ENCODE measurements at places on chromosomes 5 and 9.

DNA sequence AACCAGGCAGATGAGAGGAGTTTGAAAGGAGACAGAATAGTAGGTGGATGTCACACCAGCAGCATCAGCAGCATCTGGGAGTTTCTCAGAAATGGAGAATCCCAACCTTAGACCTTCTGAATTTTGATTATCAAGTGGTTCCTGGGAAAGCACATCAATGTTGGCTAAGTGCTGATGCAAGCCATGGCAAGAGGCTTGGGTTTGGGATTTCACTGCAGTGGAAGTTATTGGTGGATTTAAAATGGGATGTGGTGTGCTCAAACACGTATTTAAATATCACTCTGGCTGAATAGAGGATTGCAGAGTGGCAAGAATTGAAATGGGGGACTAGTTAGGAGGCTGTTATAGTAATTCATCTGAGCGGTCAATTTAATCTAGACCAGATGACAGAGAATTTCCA is 387.8 kb upstream of the WWC1 start:
- DNase-seq = no peak
- H3K4me1 ChIP-seq = no peaks in the 10 kb centered on the region
- no peak overlapping the region for H3K27ac ChIP-seq
- H3K27me3 ChIP-seq = no peaks in the 10 kb centered on the region
- H3K4me3 ChIP-seq = no peak overlapping the region

DNA sequence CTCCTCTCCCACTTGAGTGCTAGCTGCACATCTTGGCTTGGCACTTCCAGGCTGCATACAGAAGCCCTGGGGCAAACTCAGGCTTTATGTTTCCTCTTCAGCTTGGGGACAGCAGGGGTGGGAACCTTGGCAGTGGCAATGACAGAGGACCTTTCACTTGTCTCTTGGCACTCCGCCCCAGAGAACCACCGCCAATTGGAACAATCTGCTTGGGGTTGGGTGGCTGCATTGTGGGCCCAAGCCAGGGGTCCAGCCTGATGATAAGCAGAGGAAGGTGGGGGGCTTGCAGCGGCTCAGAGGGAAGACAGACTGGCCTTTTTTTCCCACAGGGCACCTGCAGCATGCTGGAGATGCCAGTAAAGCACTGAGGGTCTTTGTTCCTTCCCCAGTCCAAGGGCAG is 179.0 kb upstream of the NMUR2 start:
- H3K27ac ChIP-seq = no peak overlapping the region
- no peaks in the 10 kb centered on the region for H3K27me3 ChIP-seq
- DNase-seq = no peak
- H3K36me3 ChIP-seq = no peaks in the 10 kb centered on the region
- H3K4me1 ChIP-seq = no peaks in the 10 kb centered on the region
- no peak overlapping the region for H3K4me3 ChIP-seq

DNA sequence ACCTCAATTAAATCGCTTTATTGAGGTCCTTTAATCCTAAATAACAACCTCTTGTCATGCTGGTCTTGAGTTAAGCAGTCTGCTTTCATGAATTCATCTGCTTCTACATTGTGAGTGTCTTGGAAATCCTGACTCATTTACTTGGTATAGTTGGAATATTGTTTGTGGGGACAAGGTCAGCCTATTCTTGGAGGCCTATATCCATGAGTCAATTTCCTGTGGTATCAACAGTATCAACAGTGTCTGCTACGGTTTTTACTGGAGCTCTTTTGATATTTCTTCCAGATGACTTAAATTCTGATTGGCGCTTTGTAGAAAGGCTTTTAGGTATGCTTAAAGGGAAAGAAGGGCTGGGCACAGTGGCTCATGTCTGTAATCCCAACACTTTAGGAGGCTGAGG is 71.2 kb upstream of the PARP8 start:
- no peak for DNase-seq
- no peak overlapping the region for H3K4me3 ChIP-seq
- no peaks in the 10 kb centered on the region for H3K4me1 ChIP-seq
- no peaks in the 10 kb centered on the region for H3K36me3 ChIP-seq
- no peak overlapping the region for H3K27ac ChIP-seq
- H3K27me3 ChIP-seq = no peaks in the 10 kb centered on the region

DNA sequence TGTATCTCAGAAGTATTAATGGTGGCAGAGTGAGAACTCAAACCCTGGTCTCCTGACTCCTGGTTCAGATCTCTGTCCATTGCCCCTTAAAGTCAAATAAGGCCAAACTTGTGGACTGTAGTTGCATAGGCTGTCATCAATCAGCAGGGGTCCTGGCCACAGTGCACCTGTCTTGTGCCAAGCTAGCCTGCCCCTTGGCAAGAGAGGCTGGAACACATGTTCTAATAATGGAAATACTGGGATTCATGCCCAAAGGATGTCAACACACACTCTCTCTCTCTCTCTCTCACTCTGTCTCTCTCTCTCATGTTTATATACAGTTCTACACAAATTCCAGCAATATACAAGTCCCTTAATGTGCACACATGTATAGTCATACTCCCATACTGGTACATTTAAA is 44.3 kb downstream of the GLRA1 start:
- H3K4me1 ChIP-seq = no peaks in the 10 kb centered on the region
- H3K27ac ChIP-seq = no peak overlapping the region
- DNase-seq = no peak
- no peaks in the 10 kb centered on the region for H3K36me3 ChIP-seq
- no peak overlapping the region for H3K4me3 ChIP-seq

DNA sequence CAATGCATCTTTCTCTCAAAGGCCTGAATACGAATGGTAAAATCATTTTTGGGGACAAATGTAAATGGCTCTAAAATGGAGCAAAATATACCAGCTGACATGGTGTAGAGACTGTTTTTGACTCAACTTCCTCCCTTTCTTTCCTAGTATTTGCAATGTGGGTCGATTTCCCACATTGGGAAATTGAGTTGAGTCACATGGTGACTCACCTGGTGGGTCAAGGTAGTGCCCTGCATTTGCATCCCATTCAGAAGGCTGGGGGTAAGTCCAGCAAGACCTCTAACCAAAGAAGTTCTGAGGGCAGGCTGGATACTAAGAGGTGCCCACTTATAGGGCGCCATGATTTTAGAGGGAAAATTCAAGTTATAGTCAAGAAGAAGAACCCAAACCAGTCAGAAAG is 179.6 kb upstream of the MPDZ start:
- no peak overlapping the region for H3K4me3 ChIP-seq
- no peak for DNase-seq
- no peak overlapping the region for H3K27ac ChIP-seq
- H3K36me3 ChIP-seq = no peaks in the 10 kb centered on the region

DNA sequence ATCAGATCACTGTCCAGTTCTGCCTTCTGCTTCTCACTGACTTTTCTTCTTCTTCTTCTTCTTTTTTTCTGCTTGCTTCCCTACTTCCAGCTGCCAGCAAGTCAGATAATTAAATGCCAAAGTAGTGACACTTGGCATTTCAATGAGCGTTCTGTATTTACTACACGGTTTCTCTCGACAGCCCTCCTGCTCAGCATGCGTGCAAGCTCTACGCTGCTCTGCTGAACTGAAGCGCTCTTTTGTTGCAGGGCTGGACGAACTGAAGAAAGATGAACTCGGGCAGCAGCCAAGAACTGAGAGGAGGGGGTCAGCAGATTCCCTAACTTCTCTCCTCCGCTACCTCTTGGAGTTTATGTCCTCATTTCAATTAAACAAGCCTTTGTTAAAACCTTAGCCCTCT is 319.1 kb downstream of the GLIS3 start:
- no peaks in the 10 kb centered on the region for H3K36me3 ChIP-seq
- peak; percentile 55 for DNase-seq
- H3K4me3 ChIP-seq = no peak overlapping the region
- no peak overlapping the region for H3K27ac ChIP-seq

- H3K36me3 ChIP-seq = no peaks in the 10 kb centered on the region
These were observed 1.1 kb downstream of the POMT1 start for GRCh38 chr9:131503626-131504465.

GRCh38 chr5:34957321-34957720 is 28.0 kb downstream of the DNAJC21 start:
- no peaks in the 10 kb centered on the region for H3K36me3 ChIP-seq
- peak overlapping the region; percentile 11 for H3K27ac ChIP-seq
- DNase-seq = no peak
- H3K4me3 ChIP-seq = no peak overlapping the region
- no peaks in the 10 kb centered on the region for H3K4me1 ChIP-seq

DNA sequence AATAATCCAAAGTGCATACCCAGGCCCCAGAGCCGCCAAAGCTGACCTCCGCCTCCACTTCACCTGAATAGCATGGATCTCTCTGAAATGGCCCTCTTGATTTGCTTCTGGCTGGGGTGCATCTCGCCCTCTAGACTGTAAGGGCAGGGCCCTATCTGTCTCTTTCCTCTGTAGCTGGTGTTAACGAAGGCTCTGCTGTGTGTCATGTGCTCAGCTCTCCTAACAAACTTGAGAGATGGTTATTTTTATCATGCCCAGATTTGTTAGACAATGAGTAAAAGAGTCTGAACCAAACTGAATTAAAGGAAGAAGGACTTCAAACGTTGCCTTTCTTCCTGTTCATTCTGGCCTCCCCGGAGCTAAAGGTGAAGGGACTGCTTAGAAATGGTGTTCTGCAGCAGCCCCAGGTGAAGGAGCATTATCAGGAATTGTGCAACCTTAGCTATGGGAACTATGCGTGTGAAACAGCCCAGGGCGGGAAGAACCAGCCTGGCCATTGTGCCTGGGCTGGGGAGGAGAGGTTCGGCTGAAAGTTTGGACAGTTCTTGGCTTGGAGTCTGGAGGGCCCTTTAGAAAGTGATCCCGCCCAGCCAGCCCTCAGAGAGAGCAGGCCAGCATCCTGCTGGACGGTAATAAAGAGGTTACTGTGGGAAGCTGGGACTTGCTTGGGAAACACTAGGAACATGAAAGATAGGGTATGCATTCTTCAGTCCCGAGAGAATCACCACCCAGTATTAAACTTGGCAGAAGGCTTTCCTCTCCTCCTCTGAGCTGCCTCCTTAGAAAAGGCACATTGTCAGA is 73.5 kb downstream of the WWC1 start:
- no peak for DNase-seq
- H3K4me3 ChIP-seq = no peak overlapping the region
- no peaks in the 10 kb centered on the region for H3K27me3 ChIP-seq
- no peaks in the 10 kb centered on the region for H3K36me3 ChIP-seq
- no peak overlapping the region for H3K27ac ChIP-seq
- H3K4me1 ChIP-seq = no peaks in the 10 kb centered on the region

GRCh38 chr9:93287189-93287552 is 103.2 kb downstream of the WNK2 start:
- H3K4me1 ChIP-seq = no peaks in the 10 kb centered on the region
- H3K36me3 ChIP-seq = no peaks in the 10 kb centered on the region
- no peak for DNase-seq
- no peak overlapping the region for H3K27ac ChIP-seq
- H3K4me3 ChIP-seq = no peak overlapping the region

Data from uterus (tissue), 4 donors.